ENCODE measurements at places on chromosomes 3 and 15.

DNA sequence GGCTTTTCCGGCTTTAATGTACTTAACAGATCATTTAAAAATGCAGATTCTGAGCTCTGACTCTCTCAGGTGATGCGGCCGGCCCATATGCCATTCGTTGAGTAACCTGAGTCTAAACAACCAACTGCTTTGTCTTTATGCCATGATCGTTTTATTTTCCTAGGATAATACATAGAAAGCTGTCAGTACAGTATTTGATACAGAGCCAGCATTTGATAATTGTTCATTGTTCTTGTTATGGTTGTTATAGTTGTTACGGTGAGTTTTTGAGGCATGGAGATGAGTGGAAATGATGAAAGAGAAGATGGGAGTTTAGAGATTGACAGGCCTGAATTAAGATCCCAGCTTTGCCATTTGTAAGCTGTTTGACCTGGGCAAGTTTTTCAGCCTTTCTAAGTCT, 40.0 kb downstream of the TMEM45A start:
- no peak for DNase-seq

DNA sequence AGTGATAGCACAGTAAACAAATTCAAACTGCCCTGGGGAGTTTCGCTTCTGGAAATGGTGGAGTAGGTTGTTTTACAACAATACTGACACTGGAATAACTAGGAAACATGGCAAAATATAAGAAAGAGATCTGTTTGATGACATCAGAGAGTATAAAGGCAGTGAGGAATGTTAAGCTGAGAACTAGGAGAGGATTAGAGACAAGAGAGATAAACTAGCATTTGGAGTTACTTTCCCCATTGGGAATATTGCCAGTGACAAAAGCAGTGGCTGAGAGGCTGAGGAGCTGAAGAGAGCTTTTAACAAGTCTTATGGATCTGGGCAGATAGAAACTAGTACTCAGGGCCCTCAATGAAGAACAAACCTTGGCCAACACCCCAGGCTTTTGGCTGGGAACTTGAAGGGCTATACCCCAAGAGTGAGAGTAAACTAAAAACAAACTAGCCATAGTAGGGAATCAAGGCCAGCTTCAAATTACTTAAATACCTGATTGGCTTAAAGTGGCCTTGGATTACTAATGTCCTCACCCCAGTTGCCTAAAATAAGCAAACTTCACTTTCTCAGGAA, 280.4 kb downstream of the KLF13 start:
- no peak for DNase-seq

- DNase-seq, result no peak
Measured at GRCh38 chr3:127541320-127541719, 49.2 kb downstream of the TPRA1 start.

GRCh38 chr3:131899021-131899420, 135.8 kb downstream of the CPNE4 start:
- DNase-seq, result no peak

GRCh38 chr3:72135636-72136035, 350.7 kb upstream of the PROK2 start:
- no peak for DNase-seq

- no peak for DNase-seq
Measured at GRCh38 chr15:81863162-81863561, 182.7 kb downstream of the MEX3B start.

GRCh38 chr3:196096382-196096953, 14.6 kb upstream of the TFRC start:
- DNase-seq, result no peak

GRCh38 chr15:55959744-55960447, 33.5 kb downstream of the NEDD4 start:
- no peak for DNase-seq

- no peak for DNase-seq
Measured at GRCh38 chr3:45486926-45487325, 98.5 kb downstream of the LARS2 start.

GRCh38 chr15:88635318-88635717, 3.5 kb upstream of the ISG20 start:
- DNase-seq, result no peak
